ENCODE measurements at places on chromosomes 4 and X.

GRCh38 chrX:48983081-48983480 lies 11.4 kb upstream of the KCND1 start:
- DNase-seq, result no peak

DNA sequence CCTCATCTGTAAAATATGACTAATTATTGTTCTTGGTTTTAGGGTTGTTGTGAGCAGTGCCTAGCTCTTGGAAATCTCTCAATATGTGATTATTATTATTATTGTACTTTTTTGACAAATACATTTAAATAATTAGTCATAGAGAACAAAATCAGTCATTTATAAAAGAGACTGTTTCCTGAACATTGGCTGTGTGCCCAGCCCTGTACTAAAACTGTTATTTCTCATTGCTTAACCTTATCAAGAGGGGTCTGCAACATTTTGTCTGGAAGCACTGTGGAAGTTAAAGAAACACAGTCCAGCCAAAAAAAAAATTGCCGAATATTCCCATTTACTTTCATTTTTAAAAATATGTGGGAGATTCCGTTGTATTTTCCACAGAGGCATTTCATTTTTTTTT lies 989.2 kb upstream of the SLIT2 start:
- DNase-seq, result no peak

GRCh38 chr4:124745985-124746801 lies 33.7 kb upstream of the ANKRD50 start:
- DNase-seq, result no peak

GRCh38 chr4:109315818-109316217 lies 13.4 kb upstream of the COL25A1 start:
- no peak for DNase-seq

- DNase-seq, result no peak
Measured at GRCh38 chr4:86606809-86607208, 12.7 kb downstream of the PTPN13 start.

DNA sequence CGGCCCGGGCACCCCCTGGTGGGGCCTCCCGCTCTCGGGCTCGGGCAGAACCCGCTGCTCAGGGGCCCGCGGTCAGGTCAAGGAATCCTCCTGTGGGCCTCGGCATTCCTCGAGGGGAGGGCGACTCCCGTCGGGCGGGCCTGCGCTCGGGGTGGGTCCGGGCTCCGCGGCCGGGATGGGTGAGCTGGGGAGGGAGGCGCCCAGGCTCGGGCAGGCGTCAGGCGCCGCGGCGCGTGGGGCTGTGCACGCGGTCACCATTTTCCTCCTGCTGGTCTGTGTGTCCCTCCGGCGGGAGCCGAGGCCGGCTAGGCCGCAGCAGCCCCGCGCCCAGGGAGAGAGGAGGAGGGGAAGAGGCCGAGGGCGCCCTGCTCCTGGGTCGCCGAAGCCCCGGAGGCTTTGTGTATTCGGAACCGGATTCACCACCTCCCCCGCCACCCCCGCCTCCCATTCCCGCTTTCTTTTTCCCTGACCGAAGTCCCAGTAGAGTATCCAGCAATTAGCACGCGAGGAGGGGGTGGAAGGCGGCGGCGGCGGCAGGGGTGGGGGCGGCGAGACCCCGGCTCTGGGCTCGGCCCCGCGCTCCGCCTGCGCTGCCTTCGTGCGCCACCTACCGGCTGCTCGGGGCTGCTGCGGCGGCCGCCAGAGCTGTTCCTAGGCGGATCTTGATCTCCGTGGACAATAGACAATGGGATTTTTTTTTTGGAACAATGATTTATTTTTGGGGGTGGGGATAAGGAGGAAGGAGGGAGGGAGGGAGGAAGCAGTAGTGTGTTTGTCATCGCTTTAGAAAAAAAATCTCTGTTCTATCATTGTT lies 99.0 kb upstream of the MAML3 start:
- no peak for DNase-seq

DNA sequence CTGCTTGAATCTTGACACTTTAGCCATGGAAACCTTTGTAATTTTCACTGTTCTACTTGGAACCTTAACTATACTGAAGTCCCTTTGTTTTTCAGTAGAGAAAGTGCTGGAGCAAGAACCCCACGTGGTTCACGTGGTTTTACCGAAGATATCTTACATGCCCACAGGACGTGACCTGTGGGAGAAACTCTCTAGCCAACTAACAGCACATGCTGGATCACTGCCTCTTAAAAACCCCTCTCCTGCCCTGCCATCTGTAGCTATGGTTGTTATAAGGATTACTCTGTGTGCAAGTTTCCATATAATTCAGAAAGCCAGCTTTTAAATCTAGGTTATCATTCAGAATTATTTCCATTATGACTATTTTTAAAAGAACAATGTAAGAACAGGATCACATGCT lies 30.2 kb downstream of the SPANXD start:
- DNase-seq, result no peak

Measured in RWPE2 (cell line).